ENCODE measurements at places on chromosomes 7 and 10.

- no peak for DNase-seq
Observed at GRCh38 chr7:101896941-101897340, 79.5 kb downstream of the CUX1 start.

DNA sequence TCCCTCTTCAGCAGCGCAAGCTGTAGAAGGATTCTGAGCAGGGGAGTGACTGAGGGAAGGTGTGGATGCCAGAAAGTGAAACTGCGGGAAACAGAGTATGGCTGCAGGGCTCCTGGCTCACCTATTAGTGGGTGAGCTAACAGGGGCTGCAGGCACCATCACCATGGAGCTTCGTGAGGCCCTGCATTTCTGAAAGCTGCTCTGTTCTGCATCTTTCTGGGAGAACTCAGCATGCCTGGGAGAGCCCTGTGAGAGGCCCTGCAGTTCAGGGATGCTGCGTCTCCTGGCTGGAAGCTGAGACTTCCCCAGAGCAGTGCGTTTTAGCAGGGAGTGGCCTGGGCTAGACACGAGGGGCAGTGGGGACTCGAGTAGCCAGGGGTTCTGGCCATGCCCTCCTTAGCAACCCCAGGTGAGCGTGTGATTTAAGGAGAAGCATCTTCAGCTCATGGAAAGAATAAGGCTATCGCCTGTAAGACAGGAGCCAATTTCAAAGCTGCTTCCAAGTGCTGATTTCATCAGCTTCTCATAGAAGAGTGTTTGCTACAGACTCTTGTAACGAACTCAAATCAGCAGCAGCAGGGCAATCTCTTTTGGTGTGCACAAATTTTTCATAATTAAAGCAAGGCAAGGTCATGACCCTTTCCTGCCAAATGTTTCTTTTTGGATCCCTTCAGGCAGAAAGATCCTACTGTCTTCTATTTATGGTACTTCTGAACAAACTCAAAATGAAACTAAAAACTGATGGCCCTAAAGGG, 293.6 kb upstream of the ZNF32 start:
- no peak for DNase-seq

GRCh38 chr7:100612730-100613390, 520 bp downstream of the MOSPD3 start:
- no peak for DNase-seq

DNA sequence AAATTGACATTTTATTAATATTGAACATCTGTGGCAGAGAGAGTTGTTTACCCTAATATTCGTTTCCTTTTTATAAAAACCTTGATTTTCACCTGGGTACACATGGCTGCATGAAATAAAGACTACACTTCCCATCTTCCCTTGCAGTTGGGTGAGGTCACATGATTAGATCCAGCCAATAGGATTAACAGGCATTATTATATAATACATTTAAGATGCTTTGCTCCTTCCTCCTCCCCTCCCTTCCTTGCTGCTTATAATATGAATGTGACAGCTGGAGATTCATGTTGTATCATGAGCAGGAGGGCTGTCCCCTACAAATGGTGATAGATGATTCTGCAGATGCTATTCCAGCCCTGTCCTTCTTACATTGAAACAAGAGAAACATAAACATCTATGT, 146.6 kb downstream of the SH2D4B start:
- DNase-seq: no peak

GRCh38 chr10:88038268-88038667, 174.8 kb downstream of the PTEN start:
- no peak for DNase-seq

- no peak for DNase-seq
Observed at GRCh38 chr10:44415121-44415520, 30.2 kb upstream of the CXCL12 start.

- no peak for DNase-seq
Observed at GRCh38 chr10:42768581-42769152, 13.9 kb upstream of the BMS1 start.

- DNase-seq: no peak
Observed at GRCh38 chr10:96468845-96469244, 44.9 kb downstream of the TLL2 start.

- DNase-seq: no peak
Observed at GRCh38 chr10:126058507-126058906, 162.1 kb downstream of the FANK1 start.

DNA sequence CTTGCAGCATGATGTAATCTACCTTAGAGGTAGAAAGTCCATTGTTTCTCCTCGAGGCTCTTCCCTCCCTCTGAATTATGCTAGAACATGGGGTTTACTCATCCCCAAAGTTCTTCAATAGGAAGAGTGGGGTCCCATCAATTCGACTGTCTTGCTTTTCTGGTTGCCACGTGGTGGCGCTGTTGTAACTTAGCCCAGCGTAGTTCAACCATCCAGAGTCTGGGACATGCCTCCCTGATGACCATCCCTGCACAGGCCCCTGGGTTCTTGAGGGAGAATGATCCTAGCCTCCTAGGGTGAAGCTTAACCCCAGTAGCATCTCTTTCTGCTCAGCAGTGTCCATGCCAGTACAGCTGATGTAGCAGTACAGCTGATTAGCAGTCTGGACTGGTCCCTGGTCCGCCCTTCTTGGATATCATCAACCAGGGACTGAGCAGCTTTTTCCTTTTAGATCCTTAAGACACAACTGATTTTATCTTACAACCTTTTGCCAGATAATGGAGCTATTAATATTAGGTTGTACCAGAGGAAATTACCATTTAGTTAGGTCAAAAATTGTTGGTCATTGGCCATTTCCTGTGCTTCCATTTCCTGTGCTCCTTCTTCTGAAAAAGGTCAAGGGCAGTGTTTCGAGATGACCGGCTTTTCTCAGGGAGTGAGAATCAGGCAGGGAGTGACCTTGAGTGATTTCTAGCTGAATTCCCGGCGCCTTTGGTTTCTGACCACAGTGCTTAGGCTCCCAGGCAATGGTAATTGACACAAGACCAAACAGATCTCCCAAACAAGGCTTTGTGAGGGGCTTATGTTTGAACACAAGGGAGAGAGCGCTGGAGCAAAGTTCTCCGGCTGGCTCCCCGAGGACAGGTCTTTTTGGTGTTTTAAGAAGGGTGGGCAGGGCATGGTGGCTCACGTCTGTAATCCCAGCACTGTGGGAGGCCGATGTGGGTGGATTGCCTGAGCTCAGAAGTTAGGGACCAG, 65.4 kb downstream of the TACC2 start:
- no peak for DNase-seq

GRCh38 chr7:105799677-105800076, 76.7 kb downstream of the ATXN7L1 start:
- DNase-seq: no peak

DNA sequence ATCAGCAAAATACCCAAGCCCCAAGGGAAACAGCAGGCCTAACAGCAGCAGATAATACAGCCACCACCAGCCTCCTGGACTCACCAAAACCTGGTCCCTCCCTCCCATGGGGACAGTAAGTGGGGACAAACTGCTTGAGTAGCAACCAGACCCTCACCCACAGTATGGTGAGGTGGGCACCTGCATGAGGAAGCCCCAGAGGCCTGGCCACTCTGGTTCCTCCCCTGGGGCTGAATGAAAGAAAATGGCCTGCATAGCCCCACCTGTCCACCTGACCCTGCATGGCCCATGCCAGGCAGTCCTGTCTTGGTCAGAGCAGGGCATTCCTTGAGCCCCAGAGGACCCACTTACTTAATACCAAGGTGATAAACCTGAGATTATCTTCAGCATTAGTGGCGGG, 13.0 kb upstream of the C10orf90 start:
- no peak for DNase-seq

DNA sequence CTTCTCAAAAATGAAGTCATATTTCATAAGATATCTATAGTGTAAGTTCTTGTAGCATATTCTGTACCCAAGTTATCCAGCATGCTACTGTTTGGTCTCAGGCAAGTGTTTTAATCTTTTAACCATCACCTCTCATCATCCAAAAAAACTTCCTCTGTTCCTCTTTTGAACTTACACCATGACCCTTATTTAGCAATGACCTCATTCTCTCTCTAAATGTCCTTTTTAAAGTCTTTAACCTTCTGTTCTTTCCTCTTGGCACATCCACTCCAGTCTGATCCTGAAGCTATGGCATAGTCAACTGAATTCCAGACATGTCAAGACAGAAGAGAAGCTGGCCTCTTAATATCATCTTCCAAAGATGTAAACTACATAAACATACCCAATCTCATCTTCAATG, 26.2 kb downstream of the PPP3CB start:
- no peak for DNase-seq

DNA sequence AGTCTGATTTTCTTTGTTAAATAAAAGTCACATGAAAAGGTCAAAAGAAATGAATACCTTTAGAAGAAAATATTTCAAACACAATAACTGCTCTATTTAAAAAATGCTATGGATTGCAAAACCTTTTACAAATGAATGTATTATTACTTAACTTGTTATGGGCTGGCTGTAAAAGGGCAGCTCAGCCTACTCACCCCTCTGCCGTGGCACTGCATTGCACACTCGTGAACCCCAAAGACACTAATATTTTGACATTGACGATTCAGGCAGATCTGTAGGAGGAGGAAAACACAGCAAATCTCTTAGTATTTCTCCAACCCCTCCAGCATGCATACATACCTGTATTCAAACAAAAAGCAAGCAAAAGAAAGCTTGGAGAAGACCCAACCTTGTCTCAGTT, 149.5 kb downstream of the FANK1 start:
- DNase-seq: no peak

DNA sequence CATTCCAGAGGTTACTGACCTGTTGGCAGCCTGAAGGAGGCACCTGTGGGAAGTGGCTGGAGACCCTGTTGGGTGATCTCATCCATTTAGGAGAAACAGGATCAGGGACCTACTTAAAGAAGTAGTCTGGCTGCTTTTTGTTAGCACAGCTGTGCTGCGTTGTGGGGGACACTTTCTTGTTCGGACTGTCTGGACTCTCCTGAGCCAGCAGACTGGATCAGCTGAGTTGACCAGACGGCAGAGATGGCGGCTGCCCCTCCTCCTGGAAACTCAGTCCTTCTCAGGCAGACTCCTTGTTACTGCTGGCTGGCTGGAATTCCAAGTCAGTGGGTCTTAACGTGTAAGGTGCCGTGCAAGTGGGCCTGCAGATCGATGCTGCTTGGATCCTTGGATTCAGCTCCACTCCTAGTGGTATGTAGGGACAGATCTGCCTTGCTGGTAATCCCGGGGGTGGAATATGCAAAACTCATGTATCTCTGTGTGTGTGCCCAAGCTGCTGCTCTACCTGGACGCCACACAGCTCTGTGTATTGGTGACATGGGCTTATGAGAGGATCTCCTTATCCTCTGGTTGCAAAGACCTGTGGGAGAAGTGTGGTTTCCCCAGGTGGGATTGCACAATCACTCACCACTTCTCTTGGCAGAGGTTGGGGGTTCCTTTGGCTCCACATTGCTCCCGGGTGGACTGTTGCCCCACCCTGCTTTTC, 87.3 kb downstream of the CCSER2 start:
- no peak for DNase-seq

GRCh38 chr10:10989669-10990068, 28.0 kb upstream of the CELF2 start:
- no peak for DNase-seq

- no peak for DNase-seq
Observed at GRCh38 chr7:88964418-88964817, 168.9 kb upstream of the TEX47 start.

GRCh38 chr10:61486251-61486650, 33.1 kb upstream of the TMEM26 start:
- DNase-seq: no peak

GRCh38 chr10:131666091-131666490, 234.7 kb upstream of the PPP2R2D start:
- no peak for DNase-seq

DNA sequence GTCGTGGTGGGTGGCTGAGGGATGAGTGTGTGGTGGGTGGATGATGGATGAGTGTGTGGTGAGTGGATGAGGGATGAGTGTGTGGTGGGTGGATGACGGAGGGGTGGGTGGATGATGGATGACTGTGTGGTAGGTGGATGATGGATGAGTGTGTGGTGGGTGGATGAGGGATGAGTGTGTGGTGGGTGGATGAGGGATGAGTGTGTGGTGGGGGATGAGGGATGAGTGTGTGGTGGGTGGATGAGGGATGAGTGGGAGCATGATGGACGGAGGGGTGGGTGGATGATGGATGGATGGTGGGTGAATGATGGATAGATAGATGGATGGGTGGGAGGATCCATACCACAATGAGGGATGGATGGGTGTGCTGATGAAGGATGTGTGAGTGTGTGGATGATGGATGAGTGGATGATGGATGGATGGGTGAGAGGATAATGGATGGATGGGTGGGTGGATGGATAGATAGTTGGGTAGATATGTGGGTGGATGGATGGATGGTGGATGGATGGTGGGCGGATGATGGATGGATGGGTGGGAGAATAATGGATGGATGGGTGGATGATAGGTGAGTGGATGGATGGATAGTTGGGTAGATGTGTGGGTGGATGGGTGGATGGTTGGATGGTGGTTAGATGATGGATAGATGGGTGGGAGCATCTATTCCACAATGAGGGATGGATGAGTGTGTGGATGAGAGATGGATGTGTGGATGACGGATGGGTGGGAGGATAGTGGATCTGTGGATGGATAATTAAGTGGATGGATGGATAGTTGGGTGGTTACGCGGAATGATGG, 266.8 kb downstream of the CELF2 start:
- no peak for DNase-seq

DNA sequence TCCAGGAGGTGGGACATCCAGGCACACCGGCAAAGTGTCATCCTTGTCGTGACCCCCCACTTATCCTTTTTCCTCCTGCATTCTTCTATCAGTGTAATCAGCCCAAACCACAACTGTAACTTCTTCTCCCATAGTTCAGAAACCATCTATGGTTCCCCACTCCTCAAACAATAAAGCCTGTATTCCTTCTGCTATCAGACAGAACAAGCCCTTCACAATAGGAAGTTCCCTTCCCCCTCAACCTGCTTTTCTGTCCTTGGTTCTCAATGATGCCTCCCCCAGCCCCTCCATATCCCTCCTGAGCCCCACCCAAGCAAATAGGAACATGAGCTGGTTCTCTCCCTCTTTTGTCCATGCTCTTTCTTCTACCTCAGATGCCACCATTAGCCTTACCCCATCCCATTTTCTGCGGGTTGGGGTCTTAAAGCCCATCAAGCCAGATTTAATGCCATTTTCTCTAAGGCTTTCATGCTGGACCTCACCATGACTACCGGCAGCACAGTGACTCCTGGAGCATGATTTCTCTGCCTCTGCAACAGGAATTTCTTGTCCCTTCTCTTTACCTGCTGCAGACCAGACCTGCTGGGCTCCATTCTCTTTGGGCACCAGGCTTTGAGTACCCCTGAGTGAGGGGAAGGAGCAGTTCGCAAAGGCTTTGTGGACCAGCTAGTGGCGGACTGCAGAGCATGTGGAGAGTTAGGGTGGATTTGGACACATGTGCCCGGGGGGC, 92.8 kb upstream of the PAX2 start:
- no peak for DNase-seq

Data from stimulated activated CD8-positive, alpha-beta memory T cell treated with anti-CD3 and anti-CD28 coated beads, Interleukin-7, amount 100 ng/mL, for 48 hours (primary cell).